ENCODE measurements at places on chromosomes 6 and 20.

GRCh38 chr6:38591439-38591838, 48.3 kb downstream of the BTBD9 start:
- DNase-seq = no peak

DNA sequence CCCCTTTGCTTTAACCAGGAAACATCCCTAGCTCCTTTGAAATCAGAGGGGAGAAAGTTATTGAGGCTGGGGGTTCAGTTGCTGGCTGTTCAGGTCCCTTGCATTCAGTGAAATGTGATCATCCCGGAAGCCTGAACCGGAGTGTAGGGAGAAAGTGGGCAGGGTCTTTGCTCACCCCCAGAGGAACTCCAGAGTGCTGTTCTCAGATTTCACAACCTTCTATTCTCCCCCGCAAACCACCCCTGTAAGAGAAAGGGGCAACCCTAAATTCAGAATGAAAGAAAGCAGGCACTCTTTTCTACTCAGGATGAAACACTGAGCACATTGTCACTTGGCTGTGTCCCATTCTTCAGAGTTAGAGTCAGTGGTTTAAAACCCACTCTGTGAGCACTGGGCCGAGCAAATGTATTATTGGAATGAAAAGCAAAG, 139.8 kb downstream of the KHDC1L start:
- no peak for DNase-seq

GRCh38 chr6:166712286-166713228, 85.5 kb upstream of the RPS6KA2 start:
- no peak for DNase-seq

DNA sequence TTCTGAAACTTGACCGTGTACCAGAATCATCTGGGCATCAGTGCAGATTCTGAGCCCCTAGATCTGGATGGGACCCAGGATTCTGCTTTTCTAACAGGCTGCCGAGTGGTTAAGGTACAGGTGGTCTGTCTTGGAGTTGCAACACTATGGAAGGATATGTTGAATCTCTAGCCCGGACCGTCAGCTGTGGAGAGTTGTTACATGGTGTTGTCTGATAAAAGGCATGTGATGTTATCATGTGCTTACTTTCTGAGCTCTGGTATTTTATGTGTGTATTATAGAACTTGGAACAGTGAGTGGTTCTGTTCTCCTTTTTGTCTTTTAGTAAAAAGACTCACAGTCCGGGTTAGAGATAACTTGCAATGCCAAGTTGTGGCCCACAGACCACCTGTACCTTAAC, 123.0 kb downstream of the JARID2 start:
- DNase-seq = no peak

GRCh38 chr6:129504456-129504855, 205.5 kb downstream of the ARHGAP18 start:
- no peak for DNase-seq

GRCh38 chr6:142648036-142648451, 296.9 kb downstream of the HIVEP2 start:
- DNase-seq = no peak

GRCh38 chr20:57883761-57884160, 173.9 kb upstream of the PMEPA1 start:
- DNase-seq = no peak

DNA sequence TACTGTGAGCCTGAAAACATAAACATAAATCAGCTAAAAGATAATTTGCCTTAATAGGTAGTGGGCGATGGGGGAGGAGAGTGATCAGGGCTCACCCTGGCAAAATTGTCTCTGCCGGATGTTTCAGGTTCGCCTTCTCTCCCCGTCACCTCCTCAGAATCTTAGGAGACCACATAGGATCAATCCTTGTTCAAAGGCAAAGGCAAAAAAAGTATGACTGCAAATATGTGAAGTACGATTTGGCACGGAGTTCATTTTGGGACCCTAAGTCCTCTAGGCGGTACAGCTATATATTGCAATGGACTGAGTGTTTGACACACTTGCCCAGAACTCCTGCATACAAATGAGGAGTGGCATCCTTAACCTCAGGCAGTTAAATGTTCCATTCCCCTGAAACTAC, 649.2 kb upstream of the FLRT3 start:
- DNase-seq = no peak

DNA sequence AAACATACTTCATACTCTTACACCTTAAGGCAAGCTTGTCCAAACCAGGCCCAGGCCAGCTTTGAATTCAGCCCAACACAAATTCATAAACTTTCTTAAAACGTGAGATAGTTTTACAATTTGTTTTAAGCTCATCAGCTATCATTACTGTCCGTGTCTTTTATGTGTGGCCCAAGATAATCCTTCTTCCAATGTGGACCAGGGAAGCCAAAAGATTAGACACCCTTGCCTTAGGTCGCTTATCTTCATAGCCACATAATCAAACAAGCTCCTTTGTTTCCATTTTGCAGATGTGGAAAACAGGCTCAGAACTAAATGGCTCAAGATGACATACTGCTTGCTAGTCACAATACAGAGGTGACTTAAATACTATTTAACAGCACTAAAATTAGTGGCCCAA, 6.0 kb downstream of the SALL4 start:
- DNase-seq = no peak

GRCh38 chr6:37988127-37988526, 168.6 kb downstream of the ZFAND3 start:
- DNase-seq = no peak

Measured in HEK293T (cell line).